ENCODE measurements at places on chromosomes 3 and 15. TPM values are rescaled to one million over a fixed set of nuclear protein-coding genes. Genes with fewer than 3 reads are reported as not detected.

The ELL3 gene
- total RNA-seq: 0.34 TPM

The GOLGA8T gene
- not detected for total RNA-seq

The AADACL2 gene
- total RNA-seq: not detected

The ARHGAP31 gene
- total RNA-seq: 4.2 TPM

The MAGEF1 gene
- 8.6 TPM for total RNA-seq

The LTK gene
- 0.49 TPM for total RNA-seq

The LXN gene
- total RNA-seq: 12.0 TPM

The BRK1 gene
- 126 TPM for total RNA-seq

Data from T-helper 1 cell treated with Interleukin-12 subunit alpha and Interleukin-12 subunit beta and Interleukin-4 antibody, amounts not matched to agents 30 ng/mL and 1 ng/mL, for 36 hours (primary cell).